ENCODE measurements at places on chromosomes 1 and 21. TPM values are rescaled to one million over a fixed set of nuclear protein-coding genes. Genes with fewer than 3 reads are reported as not detected.

DNA sequence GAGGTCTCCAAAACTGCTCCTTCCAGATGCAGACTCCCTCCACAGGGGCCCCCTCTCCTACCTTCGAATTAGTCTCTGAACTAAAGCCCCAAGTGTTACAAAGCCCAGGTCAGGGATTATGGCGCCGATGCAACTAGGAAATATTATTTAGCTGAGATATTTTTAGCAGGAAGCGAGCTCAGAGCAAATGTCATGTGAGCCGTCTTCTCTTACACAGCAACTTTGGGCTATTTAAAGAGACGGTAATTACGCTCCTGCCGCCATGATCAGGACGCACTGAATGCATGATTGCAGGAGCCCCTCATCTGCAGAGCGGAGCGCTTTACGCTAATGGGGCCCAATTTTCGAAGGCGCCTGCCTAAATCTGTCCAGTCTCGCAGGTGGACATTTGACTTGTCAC, 55.3 kb upstream of the TARDBP start:
- H3K27me3 ChIP-seq, result no peaks in the 10 kb centered on the region
- H3K4me3 ChIP-seq, result no peak overlapping the region
- no peak overlapping the region for H3K27ac ChIP-seq

DNA sequence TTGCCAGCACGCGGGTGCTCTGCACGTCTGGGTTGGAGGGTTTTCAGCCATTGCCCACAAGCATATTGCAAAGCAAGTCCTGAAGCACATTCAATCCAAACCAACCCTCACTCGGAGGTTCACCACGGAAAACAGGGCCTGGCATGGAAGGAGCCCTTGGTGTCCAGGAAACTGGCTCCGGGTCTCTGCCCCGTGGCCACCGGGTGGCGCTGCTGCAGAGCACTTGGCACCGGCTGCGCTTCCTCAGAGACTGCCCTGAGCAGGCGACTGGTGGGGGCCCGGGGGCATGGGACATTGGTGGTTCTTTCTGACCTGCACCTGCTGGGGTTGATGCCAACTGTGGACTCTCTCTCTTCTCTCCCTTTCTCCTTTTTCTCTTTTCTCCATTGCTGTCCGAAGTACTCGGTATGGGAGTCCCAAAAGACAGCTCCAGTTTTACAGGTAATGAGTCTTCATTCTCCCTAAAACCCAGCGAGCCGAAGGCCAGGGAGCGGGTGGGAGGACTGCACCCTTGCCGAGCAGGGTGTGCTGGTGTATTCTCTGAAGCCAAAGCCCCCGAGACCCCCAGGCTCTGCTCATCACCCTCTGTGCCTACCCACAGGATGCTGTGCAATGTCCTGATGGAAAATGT, 4.1 kb upstream of the KCNAB2 start:
- no peaks in the 10 kb centered on the region for H3K27me3 ChIP-seq
- H3K4me3 ChIP-seq, result no peak overlapping the region
- DNase-seq, result peak; percentile 76
- H3K4me1 ChIP-seq, result peaks cover 5% of the 10 kb centered on the region

- no peak overlapping the region for H3K27ac ChIP-seq
- DNase-seq, result no peak
- no peak overlapping the region for H3K4me3 ChIP-seq
Measured at GRCh38 chr1:156483397-156483796, 17.2 kb downstream of the MEF2D start.

GRCh38 chr1:63064135-63064534, 258.2 kb upstream of the FOXD3 start:
- DNase-seq, result no peak
- no peaks in the 10 kb centered on the region for H3K36me3 ChIP-seq
- no peaks in the 10 kb centered on the region for H3K27me3 ChIP-seq
- no peaks in the 10 kb centered on the region for H3K4me1 ChIP-seq
- H3K4me3 ChIP-seq, result no peak overlapping the region

DNA sequence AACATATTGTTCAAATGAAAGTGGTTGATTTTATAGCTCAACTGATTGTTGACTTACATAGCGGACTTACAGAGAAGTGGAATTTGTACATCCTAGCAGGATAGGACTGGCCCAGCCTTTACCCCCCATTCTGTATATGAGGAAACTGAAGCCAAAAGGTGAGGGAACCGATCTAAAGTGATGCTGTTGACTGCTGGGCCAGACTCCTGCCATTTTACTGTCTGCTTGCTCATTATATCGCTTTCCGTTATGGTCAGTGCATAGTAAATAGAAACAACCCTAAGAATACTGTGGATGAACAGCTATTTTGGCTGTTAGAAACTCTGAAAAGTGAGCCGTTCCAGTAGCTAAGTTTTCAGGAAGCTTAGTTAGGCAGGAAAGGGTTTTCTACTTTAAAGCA, 31.9 kb downstream of the PRDM2 start:
- H3K4me1 ChIP-seq, result no peaks in the 10 kb centered on the region
- no peak for DNase-seq
- no peak overlapping the region for H3K27ac ChIP-seq
- no peak overlapping the region for H3K4me3 ChIP-seq
- no peaks in the 10 kb centered on the region for H3K36me3 ChIP-seq

- no peak for DNase-seq
- H3K4me3 ChIP-seq, result no peak overlapping the region
- H3K27me3 ChIP-seq, result no peaks in the 10 kb centered on the region
Measured at GRCh38 chr1:246081856-246082668, 425.0 kb downstream of the SMYD3 start.

DNA sequence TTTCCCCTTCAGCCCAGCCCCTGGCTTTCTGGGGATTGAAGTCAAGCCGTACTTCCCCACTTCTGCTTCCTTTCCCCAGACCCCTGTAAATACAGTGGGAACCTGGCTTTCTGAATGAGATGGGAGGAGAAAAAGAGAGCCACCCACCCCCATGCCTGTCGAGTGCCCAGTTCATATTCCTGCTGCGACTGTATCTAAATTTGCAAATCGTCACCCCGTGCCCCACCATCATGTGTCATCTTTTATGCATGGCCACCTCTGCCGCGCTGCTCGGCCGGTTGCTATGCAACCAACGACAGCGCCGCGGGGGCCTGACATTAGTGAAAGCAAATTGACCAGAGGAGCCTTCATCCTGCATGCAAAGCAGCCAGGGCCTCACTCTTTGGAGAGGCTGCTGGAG, 143.0 kb downstream of the ELAVL4 start:
- H3K4me1 ChIP-seq, result no peaks in the 10 kb centered on the region
- H3K4me3 ChIP-seq, result peak overlapping the region; percentile 66
- no peaks in the 10 kb centered on the region for H3K27me3 ChIP-seq
- peak; percentile 68 for DNase-seq
- no peak overlapping the region for H3K27ac ChIP-seq

The NHLH1 gene
- total RNA-seq, result 1.3 TPM

Data from H9 (cell line).